ENCODE measurements at places on chromosomes 7 and 10.

DNA sequence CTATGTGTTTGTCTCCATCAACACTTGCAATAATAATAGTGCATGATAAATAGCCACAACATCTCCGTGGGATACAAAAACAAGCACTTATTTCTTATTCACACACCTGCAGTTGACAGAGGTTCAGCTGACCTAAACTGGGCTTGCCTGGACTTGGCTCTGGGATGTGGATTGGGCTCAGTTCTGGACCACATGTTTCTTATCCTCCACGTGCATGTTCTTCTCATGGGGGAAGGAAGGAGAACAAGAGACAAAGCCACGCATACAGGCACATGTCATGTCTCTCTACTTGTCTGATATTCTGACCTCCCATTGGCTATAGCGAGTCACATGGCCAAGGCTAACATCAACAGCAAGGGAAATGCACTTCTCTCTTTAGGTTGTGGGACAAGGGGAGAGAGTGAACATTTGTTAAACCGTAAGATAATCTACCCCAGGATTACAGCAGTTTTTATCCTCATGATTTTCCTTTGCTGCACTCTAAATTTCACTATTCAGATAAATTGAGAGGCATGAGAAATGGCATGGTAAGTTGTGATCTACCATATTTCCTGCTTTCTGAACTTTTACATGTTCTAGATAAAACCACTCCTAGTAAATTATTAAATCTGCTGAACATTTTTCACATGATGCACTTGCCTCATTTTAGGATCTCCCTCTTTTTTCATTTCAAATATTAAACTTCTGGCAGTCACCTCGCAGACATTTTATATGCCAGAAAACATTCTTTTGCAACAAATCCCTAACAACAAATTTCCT lies 33.7 kb downstream of the CFAP58 start:
- no peak for DNase-seq

GRCh38 chr10:103493362-103493915 lies at the start of gene NEURL1:
NEURL1 (plus strand) TSS chr10:103493705; CDS start chr10:103494388, 683 bp downstream.
- DNase-seq = no peak

DNA sequence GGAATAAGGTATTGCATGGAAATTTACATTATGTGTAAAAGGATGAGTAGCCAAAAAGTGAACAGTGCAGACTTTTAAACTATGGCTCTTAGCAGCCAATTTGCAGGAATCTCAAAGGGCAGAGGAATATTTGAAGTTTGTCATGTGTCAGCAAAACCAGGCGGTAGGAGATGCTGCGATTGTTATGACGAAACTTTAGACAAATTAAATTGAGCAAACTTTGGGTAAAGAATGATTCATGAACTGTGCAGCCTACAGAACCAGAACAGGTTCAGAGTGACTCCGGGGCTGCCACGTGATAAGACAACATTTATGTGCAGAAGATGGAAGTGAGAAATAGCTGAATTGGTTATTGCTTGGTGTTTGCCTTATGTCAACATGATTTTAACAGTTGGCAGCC lies 39.2 kb upstream of the CCDC6 start:
- DNase-seq = no peak

GRCh38 chr10:79021331-79021907 lies 47.3 kb upstream of the ZMIZ1 start:
- DNase-seq = peak; percentile 11

GRCh38 chr10:104028823-104029520 lies 56.7 kb downstream of the COL17A1 start:
- no peak for DNase-seq

DNA sequence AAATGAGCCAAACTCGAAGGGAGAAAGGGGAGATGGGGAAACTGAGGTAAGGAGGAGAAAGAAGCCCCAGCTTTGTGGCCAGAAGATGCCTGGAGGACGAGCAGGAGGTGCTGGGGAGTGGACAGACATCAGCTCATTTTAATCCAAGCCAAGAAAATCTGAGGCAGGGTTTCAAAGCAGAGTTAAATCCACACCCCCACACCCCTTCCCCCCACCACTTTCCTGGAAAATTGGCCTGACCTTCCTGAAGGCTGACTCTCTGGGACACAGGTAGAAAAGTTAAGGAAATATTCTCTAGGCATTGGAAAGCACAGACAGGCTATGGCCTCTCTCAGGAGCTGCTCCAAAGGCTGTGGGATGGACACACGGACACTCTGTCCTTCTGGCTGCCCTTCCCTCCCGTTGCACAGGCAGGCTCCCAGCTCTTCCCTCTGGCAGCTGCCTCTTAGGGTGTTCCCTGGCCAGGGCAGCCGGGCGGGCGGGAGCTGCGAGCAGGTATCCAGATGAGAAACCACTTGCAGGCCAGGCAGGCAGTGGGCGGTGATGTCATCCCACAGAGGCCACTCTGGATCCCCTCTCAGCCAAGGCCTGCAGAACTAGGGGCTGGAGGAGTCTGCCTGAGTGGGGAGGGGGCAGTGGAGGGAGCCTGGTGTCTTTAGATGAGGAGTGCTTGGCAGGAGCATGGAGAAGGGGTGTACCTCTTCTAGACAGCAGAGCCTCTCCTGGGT lies 171.8 kb downstream of the NEURL1 start:
- DNase-seq = no peak

- DNase-seq = no peak
Measured at GRCh38 chr10:73439605-73440312, 6.4 kb upstream of the MSS51 start.

GRCh38 chr7:81638198-81638597 lies 131.6 kb downstream of the HGF start:
- DNase-seq = no peak

DNA sequence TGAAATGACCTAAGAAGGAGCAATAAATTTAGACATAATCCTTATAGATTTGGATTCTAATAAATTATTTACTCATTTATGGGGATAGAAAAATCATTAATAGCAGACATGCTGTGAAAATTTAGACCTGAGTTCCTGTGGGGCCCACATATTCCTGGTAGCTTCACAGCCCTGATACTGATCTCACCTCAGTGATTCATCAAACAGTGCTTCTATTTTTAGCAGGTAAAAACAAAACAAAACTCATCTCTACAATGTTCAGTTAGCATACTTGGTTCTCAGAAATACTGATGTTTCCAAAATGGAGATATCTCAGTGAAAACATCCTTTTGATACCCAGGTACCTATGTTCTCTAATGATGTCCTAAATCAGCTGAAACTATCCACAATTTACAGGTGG lies 841.1 kb upstream of the SORCS1 start:
- no peak for DNase-seq

GRCh38 chr7:5437987-5438386 lies 14.4 kb upstream of the TNRC18 start:
- no peak for DNase-seq

DNA sequence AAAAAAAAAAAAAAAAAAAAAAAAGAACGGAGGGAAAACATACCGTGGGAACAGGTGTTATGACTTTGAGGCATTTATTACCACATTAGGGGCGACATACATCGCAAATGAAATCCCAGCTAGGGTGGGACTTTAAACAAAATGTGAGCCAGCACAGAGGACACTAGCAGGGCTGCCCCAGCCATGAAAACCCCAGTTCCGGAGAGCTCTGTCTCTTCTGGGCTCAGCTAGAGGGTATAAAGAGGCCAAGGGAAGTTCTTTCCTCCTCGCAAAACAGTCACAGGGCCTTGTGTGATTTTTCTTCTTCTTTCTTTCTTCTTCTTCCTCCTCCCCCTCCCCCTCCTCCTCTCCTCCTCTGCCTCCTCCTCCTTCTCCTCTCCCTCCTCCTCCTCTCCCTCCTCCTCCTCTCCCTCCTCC lies 59.9 kb upstream of the ECHDC3 start:
- DNase-seq = no peak

DNA sequence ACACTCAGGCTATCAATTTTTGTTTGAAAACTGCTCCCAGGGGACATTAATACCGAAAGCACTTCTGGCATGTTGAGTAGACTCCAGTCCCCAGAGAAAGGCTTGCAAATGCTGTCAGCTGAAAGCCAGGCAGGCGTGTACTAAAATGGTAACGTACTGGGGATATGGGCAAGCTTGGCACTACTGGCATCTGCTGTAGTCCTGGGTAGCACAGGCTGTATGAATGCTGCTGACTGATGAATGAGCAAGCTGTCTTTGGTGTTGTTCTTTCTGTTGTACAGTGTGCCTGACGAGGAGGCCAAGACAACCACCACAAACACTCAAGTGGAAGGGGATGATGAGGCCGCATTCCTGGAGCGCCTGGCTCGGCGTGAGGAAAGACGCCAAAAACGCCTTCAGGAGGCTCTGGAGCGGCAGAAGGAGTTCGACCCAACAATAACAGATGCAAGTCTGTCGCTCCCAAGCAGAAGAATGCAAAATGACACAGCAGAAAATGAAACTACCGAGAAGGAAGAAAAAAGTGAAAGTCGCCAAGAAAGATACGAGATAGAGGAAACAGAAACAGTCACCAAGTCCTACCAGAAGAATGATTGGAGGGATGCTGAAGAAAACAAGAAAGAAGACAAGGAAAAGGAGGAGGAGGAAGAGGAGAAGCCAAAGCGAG lies 53.5 kb upstream of the AGBL3 start:
- DNase-seq = no peak

DNA sequence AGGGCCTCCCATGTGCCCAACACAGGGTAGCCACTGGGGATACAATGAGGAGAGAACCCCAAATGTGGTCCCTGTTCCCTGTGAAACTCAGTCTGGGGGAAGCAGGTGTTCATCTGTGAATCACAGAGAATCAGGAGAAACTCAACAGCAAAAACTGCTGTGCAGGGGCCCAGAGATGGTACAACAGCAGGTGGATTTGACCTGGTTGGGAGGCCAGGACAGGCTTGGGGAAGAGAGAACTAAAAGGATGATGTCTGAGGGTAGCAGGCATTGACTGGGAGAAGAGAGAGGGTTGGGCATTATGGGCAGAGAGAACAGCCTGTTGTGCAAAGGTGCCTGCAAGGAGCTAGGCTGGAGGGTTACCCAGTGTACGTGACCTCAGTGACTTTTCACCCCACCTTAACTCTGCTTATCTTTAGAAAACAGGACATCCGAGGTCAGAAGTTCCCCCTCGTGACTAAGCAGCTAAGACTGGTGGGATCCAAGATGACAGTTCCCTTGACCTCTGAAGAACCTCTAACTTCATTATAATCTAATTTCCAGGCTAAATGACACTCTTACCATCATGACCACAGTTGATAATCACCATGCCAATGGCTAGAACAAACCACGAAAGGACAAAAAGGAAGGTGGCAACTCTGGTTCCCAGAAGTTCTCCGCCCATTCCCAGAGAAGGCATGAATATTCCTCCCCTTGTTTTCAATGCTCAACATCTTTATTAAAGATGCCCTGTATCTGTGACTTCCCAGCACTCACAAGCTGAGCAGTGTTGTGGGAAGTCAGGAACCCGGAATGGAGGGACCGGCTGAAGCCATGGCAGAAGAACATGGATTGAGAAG lies 5.1 kb upstream of the ADAMTS14 start:
- DNase-seq = peak; percentile 5

GRCh38 chr10:6558759-6559461 lies 21.2 kb downstream of the PRKCQ start:
- no peak for DNase-seq

DNA sequence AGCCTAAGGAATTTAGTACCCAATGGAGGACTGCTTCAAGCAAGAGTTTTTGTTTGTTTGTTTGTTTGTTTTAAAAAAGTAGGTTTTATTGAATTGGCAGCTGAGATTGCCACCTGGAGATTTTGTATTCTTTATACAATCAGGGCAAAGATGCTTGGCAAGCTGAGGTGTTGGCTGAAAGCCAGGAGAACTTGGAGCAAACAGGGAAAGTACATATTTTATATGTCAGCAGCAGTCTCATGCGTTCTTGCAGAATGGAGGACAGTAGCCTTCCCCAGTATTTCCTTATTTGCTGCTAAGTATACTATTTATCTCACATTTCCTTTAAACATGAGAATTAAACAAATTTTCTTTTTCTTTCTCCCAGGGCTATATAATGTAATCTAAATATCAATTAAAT lies 22.6 kb upstream of the ICA1 start:
- DNase-seq = no peak

GRCh38 chr10:58451193-58451889 lies 61.3 kb upstream of the BICC1 start:
- DNase-seq = no peak

DNA sequence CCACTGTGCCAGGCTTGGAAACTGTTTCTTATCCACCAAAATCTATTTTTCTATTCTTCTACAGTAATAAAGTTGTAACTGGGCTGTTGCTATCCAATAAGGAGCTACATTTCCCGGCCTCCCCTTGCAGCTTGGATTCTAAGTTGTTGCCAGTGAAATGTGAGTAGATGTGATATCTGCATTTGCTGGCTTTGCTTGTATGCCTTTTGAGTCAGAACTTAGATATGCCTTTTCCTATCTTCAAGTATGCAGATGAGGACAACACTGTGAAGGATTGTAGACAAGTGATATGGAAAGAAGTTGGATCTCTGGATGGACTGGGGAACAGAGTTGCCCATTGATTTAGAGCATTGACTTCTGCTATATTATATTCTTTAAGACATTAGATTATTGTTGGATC lies 236.9 kb downstream of the REEP3 start:
- no peak for DNase-seq

GRCh38 chr10:18214691-18215563 lies 74.7 kb downstream of the CACNB2 start:
- no peak for DNase-seq

- DNase-seq = no peak
Measured at GRCh38 chr10:8435186-8436055, 380.9 kb downstream of the GATA3 start.

DNA sequence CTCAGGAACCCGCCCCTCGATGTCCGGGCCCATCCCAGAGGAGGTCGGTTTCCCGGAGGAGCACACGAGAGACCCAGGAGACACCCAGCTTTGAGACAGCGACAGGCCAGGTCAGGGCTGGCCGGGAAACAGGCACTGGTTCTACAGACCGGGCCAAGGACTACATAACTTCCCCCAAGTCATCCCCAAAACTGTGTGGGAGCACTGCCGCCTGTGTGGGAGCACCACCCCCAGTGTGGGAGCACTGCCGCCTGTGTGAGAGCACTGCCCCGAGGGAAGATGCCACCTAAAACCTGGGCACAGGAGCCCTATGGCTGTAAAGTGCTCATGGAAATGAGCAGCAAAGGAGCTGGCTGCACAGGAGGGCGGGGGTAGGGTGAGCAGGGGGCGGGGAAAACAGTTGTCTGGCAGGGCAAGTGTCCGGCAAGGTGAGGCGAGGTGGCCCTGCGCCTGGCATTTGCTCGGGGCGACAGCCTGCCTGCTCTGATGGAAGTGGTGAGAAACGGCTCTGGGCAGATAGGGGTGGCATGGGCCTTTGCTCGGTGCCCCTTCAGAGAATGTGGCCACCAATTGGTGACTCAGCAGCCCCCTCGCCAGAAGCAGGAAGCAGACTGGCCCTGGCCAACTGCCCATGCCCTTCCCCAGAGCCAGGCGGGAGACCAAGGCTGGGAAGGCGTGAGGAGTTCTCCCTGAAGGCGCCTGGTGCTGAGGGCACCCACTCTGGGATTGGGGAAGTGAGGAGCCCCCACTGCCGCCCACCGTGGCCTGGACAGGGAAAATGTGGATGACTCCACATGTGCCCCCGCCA lies 26.2 kb downstream of the PAPOLB start:
- DNase-seq = no peak

DNA sequence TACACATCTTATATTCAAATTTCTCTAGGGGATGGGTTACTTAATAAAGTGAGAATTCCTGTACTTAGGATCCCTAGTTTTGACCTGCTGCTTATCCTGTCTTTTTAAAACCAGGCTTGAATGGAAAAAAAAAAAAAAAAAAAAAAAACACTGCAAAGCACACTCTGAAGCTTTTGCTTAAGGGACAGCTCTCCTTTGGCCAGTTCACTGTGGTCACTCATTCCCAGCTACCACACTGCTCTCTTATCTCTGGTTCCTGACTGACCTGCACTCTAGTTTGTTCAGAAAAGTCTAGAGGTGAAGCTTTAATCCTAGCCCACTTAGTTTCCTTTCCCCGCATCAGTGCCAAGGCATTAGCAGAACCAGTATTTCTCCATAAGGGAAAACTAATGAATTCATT lies 82.4 kb downstream of the CADPS2 start:
- no peak for DNase-seq

All from CD4-positive, alpha-beta T cell treated with Interleukin-15 for 1 hour (primary cell).